ENCODE measurements at places on chromosomes 7 and 10.

GRCh38 chr10:13347043-13347499 is 1.0 kb downstream of the SEPHS1 start:
- no peak for DNase-seq

DNA sequence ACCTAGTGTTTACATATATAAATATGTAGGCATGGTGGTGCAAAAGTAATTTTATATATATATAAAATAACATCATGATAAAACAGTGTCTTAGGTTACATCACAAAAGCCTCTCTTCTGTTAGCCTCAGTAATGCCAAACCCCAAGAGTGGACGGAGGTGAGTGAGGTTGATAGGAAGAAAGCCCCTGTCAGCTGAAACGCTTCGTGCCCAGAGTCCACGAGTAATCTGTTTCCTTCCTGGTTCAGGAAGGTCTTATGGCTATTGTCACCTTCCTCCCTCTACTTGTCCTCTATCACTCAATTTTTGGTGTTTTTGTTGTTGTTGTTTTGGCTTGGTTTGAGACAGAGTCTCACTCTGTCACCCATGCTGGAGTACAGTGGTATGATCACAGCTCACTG is 41.5 kb downstream of the THNSL1 start:
- DNase-seq: no peak

- DNase-seq: peak; percentile 53
Observed at GRCh38 chr7:100583132-100584053, 2.5 kb downstream of the LRCH4 start.

DNA sequence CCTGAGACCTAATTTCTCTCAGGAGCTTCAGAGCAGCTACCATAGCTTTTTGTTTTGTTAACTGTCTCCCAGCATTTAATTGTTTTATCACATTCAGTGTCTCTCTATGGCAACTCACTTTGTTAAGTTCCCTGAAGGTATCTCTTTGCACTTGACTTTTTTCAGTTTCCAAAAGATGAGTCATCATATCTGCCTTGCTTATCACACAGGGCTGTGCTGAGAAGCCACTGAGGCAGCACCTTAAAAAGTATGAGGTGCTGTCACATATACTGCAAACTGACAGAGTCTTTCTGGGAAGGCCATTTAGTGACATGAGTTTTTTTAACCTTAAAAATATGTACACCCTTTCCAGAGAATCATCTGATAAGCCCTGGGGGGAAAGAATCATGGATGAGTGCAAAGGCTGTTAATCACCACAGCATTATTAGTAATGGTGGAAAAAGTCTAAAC is 56.8 kb downstream of the PPP1R3C start:
- no peak for DNase-seq

- no peak for DNase-seq
Observed at GRCh38 chr10:116287906-116288501, 15.0 kb upstream of the GFRA1 start.

GRCh38 chr7:78558566-78558965 is 760.0 kb downstream of the PHTF2 start:
- DNase-seq: no peak
